AG09309 (cell line): ENCODE measurements at places on chromosomes 3 and 15.

DNA sequence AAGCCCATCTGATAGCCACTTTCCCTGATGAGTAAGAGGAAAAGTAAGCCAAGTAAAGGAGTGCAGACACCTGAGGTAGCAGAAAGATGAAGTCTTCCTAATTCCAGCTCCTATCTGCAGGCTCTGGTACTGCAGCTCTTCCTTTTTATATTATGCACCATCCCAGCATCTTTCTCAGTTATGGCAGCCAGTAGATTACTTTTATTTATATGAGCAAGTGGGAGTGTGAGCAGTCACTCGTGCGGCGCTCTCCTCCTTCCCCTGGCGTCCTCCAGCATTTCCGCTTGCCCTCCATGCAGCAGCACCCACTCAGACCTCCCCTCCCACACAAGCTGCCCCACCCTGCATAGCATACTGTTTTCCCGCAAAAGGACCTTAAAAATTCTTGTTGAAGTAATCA is 465.9 kb upstream of the DPPA4 start:
- no peak for DNase-seq

- peak; percentile 42 for DNase-seq
These were observed 148.1 kb downstream of the KLHL25 start for GRCh38 chr15:85646538-85647091.

DNA sequence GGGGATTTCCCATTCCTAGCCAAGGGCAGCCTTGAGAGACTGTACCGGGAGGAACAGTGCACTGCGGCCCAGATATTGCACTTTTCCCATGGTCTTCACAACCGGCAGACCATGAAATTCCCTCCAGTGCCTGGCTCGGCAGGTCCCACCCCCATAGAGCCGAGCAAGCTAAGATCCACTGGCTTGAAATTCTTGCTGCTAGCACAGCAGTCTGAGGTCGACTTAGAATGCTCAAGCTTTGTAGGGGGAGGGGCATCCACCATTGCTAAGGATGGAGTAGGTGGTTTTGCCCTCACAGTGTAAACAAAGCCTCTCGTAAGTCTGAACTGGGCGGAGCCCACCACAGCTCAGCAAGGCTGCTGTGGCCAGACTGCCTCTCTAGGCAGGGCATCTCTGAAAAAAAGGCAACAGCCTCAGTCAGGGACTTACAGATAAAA is 156.3 kb downstream of the FRMD5 start:
- DNase-seq: no peak

GRCh38 chr15:85583442-85583841 is 203.0 kb downstream of the AKAP13 start:
- no peak for DNase-seq

DNA sequence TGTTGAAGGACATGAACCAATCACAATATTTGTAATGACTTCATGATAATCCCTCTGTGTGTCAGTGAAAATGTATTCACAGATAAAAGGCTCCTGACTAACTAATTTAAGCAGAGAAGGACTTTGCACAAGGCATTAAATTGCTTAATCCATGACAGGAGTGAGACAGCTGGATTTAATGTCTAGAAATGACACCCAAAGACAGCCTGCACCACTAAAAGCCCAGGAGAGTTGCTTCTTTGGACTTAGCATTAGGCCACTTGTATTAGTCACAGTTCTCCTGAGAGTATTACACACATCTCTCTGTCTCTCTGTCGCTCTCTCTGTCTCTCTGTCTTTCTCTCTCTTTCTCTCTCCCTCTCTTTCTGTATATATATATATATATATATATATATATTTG is 180.4 kb downstream of the GOLGA8K start:
- DNase-seq: no peak

GRCh38 chr3:12702501-12702900 is 38.6 kb upstream of the RAF1 start:
- DNase-seq: no peak

GRCh38 chr3:174202561-174202960 is 656.6 kb upstream of the NAALADL2 start:
- peak; percentile 17 for DNase-seq

DNA sequence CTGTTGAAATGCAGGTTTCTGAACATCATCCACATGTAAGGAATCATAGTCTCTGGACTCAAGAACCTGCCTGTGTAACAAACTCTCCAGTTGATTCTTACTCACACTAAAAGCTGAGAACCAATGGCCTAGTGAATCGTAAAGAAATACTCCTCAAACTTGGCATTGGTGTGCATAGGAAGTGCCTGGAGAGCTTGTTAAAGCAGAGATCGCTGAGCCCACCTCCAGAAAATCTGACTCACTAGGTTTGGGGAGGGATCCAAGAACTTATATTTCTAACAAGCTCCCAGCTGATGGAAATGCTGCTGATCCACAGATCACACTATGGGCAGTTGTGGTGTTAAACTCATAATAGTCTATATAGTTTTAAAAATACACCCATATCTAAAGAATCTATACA is 55.8 kb upstream of the LMCD1 start:
- DNase-seq: peak; percentile 95

GRCh38 chr15:85100186-85100937 is 118.7 kb downstream of the PDE8A start:
- no peak for DNase-seq

DNA sequence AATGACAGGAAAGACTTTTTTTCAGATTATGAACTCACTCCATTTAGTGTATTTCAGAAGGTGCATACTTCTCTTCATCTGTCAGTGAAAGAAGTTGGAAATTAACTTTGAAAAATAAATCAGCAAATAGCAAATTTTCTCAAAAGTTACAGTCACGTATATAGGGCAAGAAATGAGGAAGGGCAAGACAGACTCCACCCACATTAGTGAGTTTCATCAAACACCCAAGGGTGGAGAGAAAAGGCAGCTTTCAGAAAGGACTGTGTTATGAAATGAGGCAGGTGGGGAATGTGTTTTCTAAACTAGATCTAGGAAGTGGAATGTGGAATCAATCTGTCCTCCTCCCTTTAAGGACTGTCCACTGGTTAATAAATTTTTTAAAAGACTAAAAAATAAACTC is 2.9 kb downstream of the SLC22A13 start:
- DNase-seq: no peak

DNA sequence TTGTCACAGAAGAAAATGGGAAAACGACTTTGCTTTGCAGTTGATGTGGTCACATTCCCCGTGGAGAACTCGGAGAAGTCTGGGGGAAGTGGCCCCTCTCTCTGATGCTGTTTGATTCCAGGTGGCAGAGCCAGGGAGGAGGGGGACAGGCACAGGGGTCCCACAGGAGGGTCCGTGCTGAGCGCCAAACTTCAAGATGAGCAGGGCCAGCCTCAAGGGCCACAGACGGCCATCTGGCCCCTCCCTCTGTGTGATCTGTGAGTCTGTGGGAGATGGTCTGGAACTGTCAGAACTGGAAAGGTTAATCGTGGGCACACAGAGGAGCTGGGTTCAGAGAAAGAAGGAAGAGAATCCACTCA is 23.1 kb upstream of the CORO2B start:
- no peak for DNase-seq

DNA sequence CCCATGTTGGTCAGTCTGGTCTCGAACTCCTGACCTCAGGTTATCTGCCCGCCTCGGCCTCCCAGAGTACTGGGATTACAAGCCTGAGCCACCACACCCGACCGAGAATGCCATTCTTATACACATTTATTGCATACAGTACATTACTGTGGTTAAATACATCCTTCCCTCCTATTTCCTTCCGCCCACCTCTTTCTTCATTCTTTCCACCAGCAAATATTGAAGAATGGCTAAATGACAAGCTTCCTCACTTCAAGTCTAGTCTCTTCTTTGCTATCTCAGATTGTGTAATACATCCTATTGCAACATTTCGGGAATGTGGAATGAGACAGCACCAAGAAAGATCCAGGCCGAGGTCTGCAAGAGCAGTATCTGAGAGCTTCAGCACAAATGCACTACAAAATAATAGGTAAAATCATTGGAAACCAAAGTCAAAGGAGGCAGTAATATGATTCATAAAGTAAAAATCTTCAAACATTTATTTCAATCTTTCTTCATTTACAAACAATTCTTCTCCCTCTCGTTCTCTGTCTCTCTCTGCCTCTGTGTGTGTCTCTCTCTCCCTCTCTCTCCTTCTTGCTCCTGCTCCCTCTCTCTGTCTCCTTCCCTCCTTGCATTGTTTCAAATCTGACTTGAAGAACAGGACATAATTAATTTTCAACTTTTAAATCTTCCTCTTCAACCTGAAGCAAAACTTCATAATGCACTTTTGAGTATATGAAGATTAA is 94.7 kb upstream of the TGFBR2 start:
- DNase-seq: peak; percentile 96

DNA sequence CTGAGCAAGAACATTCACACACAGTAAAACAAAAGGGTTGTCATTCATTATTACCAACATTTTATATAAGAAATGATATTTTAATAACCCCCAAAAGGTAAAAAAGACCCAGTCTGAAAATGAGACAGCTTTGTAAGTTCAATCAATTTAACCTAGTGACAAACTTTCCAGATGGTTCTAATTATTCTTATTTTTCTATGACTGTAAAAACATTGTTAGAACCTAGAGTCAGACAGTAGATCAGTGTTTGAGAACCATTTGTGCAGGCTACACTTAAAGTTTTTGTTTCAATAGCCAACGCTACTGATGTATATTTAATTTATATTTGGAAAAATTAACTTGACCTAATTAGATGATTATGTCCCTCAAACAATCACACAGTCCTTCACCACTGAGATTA is 708.4 kb upstream of the CBLB start:
- no peak for DNase-seq
